Urinary bladder (tissue), 4 donors: ENCODE measurements at places on chromosomes 11 and 22. TPM values are rescaled to one million over a fixed set of nuclear protein-coding genes. Genes with fewer than 3 reads are reported as not detected.

DNA sequence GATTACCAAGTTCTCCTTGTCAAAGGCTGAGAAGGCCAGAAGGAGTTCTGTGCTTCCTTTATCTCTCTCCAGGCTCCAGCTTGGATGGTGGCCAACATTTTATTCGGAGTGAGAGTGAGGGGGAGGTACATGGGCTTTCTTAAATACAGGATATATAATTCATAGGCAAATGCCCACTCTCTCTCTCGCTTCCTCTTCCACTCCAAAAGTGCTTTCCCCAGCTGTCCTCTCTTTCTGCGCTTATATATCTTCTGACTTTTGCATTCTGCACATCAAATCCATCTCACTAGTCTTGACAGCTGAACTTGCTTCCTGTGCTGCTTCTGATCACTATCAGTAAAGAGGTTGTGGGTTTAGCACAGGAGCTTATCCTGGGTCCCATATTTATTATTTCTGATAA lies 125.4 kb upstream of the ARHGAP20 start:
- DNase-seq = no peak

GRCh38 chr11:59552844-59553243 lies 41.5 kb downstream of the OR4D9 start:
- DNase-seq = no peak

DNA sequence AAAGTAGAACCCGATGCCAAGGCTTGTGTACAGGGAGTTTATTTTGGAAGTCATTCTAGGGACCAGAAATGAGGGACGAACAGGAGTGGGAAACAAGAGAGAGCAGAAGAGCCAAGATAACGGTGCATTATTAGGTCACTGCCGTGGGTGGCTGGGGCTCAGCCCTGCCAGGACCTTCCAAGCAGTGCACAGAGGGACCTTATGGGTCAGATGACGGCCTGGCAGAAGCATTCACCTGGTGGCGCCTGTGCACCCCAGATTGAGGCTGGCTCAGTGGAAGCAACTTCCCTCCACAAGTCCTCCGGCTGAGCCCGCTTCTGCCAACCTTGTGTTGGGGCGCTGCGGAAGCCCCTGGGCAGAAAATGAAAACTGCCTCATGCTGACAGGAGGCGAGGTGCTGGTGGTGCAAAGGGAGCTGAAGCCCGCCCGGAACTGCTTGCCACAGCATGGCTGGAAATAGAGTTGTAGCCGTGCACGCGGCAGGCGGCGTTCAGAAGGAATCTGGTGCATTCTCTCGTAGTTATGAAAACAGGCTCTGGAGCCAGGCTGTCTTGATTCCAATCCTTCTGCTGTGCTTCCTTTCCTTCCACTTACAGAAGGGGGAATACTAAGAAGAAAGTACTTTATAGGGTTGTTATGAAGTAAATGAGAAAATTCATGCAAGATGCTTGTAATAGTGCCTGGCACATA lies 22.2 kb upstream of the TP53I11 start:
- no peak for DNase-seq

DNA sequence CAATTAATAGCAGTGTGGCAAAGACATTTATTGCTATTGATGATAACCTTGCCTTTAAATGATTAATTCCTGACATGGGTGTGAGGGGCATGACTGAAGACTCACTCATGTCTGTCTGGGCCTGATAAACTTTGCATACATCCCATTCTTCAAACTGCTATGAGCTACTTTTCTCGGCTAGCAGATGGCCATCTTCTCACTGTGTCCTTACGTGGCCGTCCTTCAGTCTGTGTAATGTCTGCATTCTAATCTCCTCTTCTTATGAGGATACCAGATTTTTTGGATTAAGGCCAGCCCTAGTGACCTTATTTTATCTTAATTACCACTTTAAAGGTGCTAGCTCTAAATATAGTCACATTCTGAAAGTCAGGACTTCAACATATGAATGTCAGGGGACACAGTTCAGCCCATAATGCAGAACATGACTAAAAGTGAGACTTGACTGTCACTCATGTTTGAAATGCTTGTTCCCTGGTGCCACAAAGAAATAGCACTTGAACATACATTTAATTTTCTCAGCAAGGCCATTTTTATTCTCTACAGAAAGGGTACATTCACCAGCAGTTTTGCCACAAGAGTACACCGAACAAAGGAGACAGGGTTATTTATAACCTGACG lies 32.3 kb downstream of the OR10A6 start:
- no peak for DNase-seq

- DNase-seq = peak; percentile 50
Observed at GRCh38 chr22:24516301-24516737, 21.2 kb downstream of the UPB1 start.

DNA sequence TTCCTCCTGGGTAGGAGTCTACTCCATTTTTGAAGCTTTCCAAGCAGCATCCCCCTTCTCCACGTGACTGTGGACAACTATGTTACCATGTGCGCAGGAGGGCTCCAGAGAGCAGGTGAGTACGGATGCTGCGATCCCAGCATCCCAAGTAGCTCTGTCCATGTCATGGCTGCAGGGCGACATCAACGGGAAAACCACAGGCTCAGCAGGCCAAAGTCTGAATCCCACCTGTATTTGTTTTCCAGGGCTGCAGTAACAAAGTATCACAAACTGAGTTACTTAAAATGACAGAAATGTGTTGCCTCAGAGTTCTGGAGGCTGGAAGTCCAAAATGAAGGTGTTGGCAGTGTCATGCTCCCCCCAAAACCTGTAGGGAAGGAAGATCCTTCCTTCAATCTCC lies 40.3 kb downstream of the MCHR1 start:
- DNase-seq = no peak

- DNase-seq = no peak
Observed at GRCh38 chr11:47532597-47533213, 20.2 kb downstream of the CELF1 start.

DNA sequence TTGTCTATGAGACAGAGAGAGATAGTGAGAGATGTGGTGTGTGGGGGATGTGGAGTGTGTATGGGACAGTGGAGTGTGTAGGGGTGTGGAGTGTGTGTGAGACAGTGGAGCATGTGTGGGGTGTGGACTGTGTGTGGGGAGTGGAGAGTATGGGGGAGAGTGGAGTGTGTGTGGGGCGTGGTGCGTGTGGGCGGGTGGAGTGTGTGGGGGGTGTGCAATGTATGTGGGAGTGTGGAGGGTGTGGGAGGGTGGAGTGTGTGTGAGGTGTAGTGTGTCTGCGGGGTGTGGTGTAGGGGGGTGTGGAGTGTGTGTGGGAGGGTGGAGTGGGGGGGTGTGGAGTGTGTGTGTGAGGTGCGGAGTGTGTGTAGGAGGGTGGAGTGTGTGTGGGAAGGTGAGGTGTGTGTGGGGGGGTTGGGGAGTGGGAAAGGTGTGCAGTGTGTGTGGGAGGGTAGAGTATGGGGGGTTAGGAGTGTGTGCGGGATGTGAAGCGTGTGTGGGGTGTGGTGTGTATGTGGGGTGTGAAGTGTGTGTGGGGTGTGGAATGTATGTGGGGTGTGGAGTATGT lies 356.9 kb downstream of the CADM1 start:
- no peak for DNase-seq

DNA sequence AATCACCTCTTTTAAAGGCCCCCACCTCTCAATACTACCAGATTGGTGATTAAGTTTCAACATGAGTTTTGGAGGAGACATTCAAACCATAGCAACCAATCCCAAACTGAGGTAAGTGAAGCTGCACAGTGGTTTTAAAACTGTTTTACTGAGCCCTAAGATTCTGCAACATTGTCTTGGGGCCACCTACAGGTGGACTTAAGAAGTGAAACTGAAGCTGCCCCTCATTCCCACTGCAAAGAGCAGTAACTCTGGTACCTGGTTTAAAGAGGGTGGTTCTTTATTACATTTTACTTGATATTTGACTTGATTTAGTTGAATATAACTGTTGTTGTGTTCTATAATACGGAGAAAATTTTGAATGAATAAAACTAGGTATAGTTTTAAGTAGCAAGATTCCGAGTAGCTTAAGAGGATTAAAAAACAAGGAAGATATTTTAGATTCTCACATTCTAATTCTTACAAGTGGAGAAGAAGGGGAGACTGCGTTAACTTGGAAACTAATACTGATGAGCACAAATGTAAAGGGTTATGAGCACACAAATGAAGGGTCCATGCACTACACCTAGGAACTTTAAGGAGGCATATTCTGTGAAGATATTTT lies 26.7 kb downstream of the SYT9 start:
- no peak for DNase-seq

DNA sequence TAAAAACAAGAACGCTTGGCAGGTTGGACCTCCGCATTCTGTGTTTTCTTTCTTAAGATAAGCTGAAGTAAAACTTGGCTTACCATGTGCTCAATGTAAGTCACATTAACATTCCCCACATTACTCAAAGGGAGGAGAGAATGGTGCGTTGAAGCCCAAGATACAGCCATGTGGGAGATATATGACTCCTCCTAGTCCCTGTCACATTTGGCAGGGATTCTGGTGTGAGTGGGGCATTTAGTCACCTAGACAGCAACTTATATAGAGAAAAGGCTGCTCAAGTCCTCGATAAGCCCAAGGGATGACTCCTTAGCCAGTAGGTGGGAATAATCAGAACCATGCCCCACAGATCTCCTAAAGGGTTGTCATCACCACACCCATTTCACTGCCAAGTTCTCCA lies 4.6 kb downstream of the PRSS23 start:
- DNase-seq = no peak

DNA sequence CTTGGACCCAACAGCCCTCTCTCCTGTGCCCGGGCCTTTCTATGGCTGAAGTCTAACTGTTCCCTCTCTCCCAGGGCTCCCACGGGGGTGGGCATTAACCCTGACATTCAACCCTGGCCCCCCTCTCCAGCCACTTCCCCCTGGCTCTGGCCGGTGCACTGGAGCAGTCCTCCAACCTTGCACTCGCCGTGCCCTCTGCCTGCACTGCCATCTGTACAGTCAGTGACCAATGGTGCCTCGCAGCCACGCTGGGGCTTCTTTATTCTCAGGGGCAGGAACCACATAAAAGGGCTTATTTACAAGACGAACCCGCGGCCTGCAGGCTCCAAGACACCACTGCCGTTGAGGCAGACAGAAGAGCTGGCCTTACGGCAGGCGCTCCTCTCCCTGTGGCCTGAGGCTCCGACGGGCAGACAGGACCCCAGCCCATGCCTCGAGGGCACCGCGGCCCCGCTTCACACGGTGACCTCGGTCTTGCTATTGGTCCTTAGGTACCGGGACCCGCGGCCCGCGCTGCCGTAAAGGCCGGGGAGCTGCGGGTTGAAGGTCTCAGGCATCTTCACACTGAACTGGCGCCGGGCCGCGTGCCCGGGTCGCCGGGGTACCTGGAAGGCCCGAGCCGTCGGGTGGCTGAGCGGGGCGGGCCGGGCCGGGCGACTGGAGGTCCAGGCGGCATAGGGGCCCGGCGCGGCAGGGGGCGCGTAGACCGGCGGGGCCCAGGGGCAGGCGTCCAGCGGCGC lies 5.4 kb downstream of the SHISA8 start:
- no peak for DNase-seq

DNA sequence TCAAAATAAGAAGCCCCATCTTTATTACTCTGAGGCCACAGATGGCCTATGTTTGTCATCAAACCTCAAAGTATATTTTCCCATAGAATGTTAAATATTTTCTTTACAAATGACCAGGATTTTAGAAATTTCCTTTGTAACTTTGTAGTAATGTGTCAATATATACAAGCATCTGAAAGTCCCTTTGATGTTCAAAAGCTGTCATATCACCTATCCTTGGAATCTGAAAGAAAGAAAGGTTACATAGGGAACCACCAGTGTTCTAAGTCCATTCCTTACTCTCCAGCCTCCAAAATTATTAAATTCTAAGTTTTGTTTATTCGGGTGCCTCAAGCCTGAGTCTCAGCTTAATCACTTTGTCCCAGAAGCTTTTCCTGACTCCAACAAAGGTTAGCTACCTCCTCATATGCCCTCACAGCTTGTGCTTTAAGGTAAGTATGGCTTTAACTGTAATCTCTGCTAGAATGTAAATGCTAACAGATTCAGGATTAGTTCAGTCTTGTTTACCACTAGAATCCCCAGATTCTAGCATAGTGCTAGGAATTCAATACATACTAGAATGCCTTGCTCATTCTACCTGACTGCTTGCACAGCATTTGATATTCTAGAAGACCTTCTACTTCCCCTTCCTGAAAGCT lies 32.3 kb downstream of the CCDC34 start:
- no peak for DNase-seq

GRCh38 chr11:112632866-112633505 lies 328.2 kb upstream of the NCAM1 start:
- DNase-seq = no peak

- no peak for DNase-seq
Observed at GRCh38 chr11:59766542-59767224, 11.5 kb downstream of the STX3 start.

DNA sequence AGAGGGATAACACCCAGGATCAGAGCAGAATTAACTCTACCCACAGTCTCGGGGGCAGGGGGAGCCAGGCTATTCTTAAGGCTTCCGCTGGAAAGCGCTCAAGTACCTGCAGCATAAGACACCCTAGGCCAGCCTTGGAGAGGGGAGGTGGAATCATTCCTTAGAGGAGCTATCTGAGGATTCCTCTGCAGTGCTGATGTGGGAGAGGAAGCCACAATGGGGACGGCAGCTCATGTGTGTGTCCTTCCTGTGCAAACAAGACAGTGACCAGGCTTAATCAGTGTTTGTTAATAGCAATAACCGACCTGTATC lies 382.2 kb upstream of the CADM1 start:
- DNase-seq = no peak

DNA sequence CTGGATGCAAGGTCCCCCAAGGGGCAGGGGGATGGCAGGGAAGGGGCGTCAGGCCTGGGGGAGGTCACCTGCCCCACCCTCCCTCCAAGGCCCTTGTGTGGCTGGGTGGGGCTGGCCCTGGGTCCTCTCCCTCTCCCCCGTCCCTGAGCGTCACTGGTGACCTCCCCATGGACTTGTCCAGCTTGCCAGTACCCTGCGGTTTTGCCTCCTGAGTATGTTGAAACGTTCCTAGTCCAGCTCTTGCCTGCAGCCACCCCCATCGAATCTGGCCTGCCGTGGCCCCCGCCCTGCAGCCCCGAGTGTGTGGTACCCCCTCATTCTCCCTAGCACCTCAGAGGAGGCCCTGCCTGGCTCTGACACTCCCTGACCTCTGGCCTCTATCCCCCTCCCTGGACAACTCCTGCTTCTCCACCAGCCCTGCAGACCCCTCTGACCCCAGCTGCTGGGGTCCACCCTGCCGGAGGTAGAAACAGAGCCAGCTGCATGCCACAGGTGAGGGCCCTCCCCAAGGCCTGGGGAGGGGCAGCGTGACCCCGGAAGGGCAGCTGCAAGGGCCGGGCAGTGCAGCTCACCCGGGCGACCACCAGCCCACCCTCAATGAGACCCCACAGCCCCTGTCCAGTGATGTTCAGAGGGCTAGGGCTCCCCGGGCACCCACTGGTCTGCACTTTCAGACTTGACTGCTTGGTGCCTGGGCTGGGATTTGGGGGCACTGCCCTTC lies 4.1 kb upstream of the MUC6 start:
- DNase-seq = no peak

- DNase-seq = no peak
Observed at GRCh38 chr22:37996079-37996478, 11.7 kb upstream of the SOX10 start.

GRCh38 chr11:33868647-33869461 lies 23.0 kb downstream of the LMO2 start:
- DNase-seq = no peak

The PYGM gene
- 15.1 TPM for total RNA-seq

The HTR3A gene
- 0.58 TPM for total RNA-seq

The CERK gene
- total RNA-seq = 25.4 TPM

The DENND6B gene
- 4.1 TPM for total RNA-seq

The PAMR1 gene
- 179 TPM for total RNA-seq

The SCUBE2 gene
- 121 TPM for total RNA-seq
